ENCODE measurements at places on chromosomes 5 and 9.

GRCh38 chr5:94872526-94872925 is 254.1 kb downstream of the SLF1 start:
- DNase-seq = no peak

GRCh38 chr9:71628247-71628646 is 140.1 kb downstream of the CEMIP2 start:
- DNase-seq = peak; percentile 45

- DNase-seq = peak; percentile 45
Measured at GRCh38 chr9:121071756-121072421, 2.9 kb upstream of the CNTRL start.

DNA sequence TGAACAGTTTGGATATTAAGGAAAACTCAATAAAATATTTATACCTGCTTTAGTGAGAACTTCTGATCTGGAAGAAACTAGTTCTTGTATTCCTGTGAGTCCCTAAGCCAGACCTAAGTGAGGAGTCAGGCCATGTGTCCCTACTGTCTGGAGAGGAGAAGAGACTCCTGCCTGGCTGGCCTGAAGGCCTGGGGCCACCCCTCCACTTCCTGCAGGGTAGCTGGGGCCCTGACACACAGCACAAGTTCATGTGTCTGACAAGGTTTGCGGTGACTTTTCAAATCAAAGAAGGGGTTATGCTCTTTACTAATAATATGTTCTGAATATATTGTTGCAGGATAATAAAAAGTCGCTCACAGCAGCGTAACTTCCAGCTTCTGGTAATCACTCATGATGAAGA is 16.1 kb upstream of the IL13 start:
- DNase-seq = no peak

DNA sequence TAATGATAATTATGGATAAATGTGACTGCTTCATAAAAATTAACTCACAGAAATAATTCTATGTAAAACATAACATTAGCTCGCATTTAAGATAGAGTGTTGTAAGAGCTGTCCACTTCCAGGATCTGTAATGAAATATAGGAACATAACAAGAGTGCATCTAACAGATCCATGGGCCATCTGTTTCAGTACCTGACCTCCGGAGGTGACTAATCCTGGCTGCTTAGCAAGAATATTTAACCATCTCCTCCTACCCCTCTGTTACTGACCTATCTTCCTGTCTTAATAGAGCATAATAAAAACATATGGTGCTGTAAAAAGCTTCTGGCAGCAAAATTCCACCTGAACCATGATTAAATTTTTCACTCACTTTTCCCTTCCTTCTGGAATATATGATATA is 7.1 kb downstream of the PLCXD3 start:
- no peak for DNase-seq
